A549 treated with dexamethasone at 1 μM for 4 hours (cell line): ENCODE measurements at places on chromosomes 1 and 21. TPM values are rescaled to one million over a fixed set of nuclear protein-coding genes. Genes with fewer than 3 reads are reported as not detected.

The CCDC30 gene
- total RNA-seq, result 0.23 to 1.5 TPM (median 0.56 TPM) in 5 replicates

The APOBEC4 gene
- total RNA-seq, result not detected in 5 replicates

The AVPR1B gene
- not detected in 5 replicates for total RNA-seq

The PLEKHM2 gene
- 17.5 to 27.3 TPM (median 25.1 TPM) in 5 replicates for total RNA-seq

The SLC1A7 gene
- 0.04 TPM in 1 of 5 replicates, not detected in the others for total RNA-seq

The CLCC1 gene
- 13.9 to 19.3 TPM (median 18.4 TPM) in 5 replicates for total RNA-seq

The CAPN8 gene
- total RNA-seq, result 0.81 to 2.0 TPM (median 2.0 TPM) in 5 replicates

The WNT4 gene
- 0.27 to 0.41 TPM (median 0.37 TPM) in 5 replicates for total RNA-seq

The TINAGL1 gene
- 0.33 to 0.54 TPM (median 0.38 TPM) in 5 replicates for total RNA-seq

The DDAH1 gene
- 8.0 to 10.6 TPM (median 9.0 TPM) in 5 replicates for total RNA-seq
